ENCODE measurements at places on chromosomes 7 and 10.
A peak's percentile ranks its signal among the peaks of the same experiment; 100 is the strongest.

DNA sequence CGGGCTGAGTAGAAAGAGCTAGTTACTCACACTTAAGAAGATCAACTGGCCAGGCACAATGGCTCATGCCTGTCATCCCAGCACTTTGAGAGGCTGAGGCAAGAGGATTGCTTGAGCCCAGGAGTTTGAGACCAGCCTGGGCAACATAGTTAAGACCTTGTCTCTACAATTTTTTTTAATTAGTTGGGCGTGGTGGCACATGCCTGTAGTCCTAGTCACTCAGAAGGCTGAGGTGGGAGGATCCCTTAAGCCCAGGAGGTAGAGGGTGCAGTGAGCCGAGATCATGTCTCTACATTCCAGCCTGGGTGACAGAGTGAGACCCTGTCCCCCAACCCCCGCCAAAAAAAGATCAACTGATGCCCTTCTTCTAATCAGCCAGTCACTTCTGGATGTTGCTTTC, 74.6 kb upstream of the ATP6V0A4 start:
- no peak for ATAC-seq

GRCh38 chr10:6247041-6247712, 44.4 kb downstream of the PFKFB3 start:
- no peak for ATAC-seq

- no peak for ATAC-seq
These were observed 213.8 kb downstream of the TAX1BP1 start for GRCh38 chr7:27953777-27954176.

DNA sequence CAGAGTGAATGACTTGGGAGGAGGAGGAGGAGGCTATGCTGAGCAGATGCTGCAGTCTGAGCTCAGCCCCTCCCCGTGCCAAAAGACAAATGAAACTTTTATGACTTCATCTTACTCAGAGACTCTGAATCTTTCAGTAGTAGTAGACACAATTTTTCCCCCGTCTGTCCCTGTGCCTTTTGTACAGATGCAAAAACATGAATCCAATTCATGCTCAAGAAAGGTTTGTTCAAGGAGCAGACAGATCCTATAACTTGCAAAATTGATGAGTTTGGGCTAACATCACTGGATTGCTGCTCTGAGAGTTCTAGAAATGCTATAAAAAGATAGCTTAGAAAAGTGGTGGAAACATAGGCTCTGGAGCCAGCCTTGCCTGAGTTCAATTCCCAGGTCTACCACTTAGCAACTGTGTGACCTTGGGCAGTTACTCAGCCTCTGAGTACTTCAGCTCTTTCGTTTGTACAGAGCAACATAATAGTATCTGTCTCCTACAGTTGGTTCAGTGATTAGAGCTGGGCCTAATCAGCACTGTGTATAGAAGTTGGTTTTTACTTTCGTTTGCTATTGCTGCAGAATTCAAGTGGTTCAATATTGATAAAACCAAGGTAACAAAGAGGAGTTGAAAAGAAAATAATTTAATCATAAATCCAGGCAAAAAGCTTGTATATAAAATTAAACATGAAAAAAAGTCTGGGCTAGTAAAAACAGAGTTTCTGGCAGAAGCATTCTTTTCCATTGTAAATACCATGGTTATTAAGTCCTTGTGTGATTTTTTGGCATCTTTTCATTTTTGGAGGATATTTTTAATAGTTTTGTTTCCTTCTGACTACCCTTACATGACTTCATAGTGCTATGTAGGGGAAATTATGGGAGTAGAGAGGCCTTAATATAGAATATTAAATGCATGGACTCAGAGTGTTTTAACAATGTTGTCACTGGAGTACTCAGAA, 174.2 kb upstream of the ZNF32 start:
- no peak for ATAC-seq

DNA sequence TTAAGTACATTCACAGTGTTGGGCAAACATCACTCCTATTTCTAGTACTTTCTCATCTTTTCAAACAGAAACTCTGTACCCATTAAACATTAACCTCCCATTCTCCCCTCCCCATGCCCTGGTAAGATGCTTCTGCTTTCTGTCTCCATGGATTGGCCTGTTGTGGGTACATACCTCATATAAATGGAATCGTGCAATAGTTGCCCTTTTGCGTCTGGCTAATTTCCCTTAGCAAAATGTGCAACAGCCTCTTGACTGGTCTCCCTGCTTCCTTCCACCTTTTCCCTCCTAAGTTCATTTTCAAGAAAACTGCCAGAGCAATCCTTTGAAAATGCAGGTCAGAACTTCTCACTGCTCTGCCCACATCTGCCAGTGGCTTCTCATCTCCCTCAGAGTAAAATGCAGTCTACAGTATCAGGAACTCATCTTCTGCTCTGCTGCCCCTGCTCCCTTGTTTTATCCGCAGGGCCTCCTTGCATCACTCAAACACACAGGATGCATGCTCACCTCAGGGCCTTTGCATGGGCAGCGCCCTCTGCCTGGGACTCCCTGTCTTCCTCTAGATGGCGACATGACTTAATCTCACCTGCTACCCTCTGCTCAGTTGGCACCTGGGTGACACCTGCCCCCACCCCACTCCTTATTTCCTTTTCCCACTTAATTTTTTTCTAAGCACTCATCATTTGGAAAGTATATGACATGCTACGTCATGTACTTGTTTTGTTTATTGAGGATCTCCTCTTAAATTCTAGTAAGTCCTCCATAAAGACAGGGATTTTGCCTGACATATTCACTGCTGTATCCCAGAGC, 44.3 kb upstream of the ECHDC3 start:
- peak; percentile 53 for ATAC-seq

GRCh38 chr7:47454974-47455871, 126.7 kb downstream of the TNS3 start:
- no peak for ATAC-seq

GRCh38 chr7:43307522-43307921, 195.1 kb downstream of the HECW1 start:
- no peak for ATAC-seq

DNA sequence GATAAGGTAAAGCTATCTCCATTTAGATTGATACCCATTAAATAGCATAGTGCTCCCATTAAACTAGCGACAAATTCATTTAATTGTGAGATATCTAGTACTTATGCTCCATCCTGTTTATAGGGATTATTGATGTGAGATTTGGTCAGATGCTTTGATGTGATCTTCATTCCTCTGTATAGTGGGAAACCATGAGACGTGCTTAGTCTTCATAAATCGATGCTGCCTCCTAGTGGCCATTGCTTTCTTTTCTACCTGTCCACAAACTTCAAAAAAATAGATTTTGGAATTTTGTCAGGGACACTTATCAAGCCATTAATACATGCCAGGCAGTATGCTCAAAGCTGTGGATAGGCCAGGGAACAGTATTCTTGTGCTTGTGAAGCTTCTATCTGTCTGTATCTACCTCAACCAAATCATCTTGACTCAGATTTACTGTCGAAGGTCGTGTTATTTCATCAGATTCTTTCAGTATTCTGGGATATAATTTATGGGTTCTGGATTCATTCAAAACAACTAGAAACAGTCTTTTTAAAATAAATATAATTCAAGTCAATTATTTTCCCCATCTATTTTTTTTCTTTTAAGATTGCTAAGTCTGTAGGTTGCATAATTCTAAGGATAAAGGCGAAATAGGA, 12.0 kb downstream of the LSM8 start:
- peak; percentile 63 for ATAC-seq

DNA sequence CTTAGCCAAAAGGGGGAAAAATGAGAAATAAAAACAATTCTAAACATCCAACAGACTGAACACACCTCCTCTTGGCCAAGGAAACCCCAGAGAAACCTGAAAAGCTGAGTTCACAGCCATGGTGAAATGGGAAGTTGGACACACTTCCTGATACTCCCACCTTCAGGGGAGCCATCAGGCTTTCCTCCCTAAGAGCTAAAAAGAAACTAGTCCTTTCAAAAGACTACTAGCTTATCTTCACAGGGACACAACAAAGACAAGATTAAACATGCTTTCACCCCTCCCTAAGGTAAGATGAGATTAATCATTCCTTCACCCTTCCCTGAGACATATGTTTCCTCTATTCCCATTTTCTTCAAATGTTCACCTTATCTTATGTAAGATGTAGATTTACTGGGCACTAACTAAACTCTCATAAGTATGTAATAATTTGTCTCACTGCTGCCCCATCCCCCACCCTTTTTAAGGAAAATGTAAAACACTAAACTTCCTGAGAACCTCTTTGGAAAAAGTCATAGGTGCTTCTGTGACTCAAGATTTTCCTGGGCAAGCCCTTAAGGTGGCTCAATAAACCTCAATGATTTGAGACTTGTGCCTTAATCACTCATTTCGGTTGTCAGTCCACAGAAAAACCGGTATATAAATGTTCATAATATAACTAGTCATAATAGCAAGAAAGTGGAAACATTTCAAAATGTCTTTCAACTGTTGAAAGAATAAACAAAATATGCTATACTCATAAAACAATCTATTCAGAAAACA, 40.5 kb downstream of the HTR7 start:
- no peak for ATAC-seq

- ATAC-seq = no peak
These were observed 42.9 kb upstream of the PCBD1 start for GRCh38 chr10:70931168-70931815.

DNA sequence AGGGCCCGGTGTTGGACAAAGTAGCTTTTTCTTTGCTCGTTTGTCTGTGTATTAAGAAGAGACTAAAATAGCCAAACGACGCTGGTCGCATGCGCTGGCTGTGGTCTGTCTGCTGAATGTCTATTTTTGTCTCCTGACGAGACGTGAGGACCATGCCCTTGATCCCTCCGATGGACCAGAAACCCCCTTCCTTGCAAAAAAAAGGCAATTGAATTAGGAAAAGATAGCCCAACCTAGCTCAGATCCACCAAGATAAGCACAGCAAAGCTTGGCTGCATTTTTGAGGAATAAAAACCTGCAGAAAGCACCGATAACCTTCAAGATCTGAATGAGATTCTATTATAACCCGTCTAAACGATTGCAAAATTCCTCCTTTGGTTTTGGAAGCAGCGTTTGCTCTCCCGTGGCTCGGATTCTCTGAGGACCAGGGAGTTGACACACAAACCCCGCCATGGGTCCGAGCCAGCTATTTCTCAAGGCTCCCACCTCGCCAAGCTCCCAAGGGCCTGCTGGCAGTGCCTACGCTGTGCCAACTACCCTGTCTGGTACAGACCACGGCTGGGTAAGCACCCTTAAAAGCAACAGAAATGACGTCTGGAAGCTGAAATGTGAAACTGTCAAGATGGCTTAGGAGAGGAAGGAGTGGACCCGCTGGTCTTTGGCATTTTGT, 17.7 kb upstream of the TTYH3 start:
- ATAC-seq = no peak
